ENCODE measurements at places on chromosomes 1 and 21. TPM values are rescaled to one million over a fixed set of nuclear protein-coding genes. Genes with fewer than 3 reads are reported as not detected.

GRCh38 chr1:71224741-71225377, 144.0 kb upstream of the ZRANB2 start:
- no peak for DNase-seq

The LINGO4 gene
- total RNA-seq, result 0.36 TPM

DNA sequence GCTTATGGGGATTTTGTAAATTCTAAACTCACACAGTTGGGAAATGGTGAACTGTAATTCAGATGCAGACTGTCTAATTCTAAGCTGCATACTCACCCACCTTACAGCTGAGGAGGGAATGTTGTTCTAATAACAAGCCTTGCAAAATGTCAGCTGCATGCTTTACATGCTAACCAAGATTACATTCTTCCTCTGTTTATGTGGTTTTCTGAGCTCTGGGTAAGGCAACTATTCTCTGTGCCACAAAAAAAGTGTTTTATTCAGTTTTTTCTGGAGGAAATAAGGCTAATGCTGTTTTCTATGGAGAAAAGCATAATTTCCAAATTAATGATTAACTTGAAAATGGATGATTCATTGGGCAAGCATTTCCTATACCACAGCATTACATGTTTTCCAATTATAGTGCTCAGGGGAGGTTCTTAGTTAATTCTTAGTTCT, 64.9 kb downstream of the RGS13 start:
- no peak for DNase-seq

The GNL2 gene
- total RNA-seq, result 40.8 TPM

The ITLN2 gene
- not detected for total RNA-seq

The NTMT2 gene
- not detected for total RNA-seq

- no peak for DNase-seq
Measured at GRCh38 chr1:61079898-61080336, 2.4 kb upstream of the NFIA start.

The SIM2 gene
- not detected for total RNA-seq

GRCh38 chr1:29388170-29388569, 151.8 kb downstream of the PTPRU start:
- DNase-seq, result no peak

The HPDL gene
- 2.0 TPM for total RNA-seq

DNA sequence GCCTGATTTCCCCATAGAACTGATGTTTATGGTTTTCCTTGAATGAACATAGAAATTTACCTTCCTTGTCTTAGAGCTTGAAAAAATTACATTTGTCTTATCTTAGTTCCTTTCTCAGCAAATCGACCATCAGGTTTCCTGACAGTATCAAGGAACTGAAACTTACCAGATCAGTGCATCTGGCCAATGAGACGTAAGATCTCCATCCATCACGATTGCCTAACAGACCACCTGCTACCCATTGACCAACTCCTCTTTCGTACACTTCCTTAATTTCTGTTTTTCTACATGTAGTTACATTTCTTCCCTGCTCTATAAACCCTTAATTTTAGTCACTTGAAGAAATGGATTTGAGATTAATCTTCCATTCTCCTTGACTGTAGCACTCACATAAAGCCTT, 57.4 kb upstream of the TMPRSS15 start:
- DNase-seq, result no peak

DNA sequence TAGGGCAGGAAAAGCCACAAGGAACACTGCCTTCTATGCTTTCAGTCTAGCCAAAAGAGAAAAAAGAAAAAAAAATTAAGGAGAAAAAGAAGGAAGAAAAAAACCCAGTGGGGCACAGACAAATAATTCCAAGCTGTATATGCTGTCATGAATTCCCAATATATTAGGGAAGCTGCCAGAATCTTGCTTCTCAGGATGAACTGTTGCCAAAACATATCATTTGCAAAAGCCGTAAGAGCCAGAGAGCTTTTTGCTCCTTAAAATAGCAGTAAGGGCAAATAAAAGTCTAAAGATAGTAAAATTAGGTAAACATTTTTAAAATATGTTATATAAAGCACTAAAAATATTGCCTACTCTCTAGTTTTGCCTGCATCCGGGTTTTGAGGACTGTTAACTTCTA, 52.1 kb downstream of the PGM1 start:
- DNase-seq, result no peak

DNA sequence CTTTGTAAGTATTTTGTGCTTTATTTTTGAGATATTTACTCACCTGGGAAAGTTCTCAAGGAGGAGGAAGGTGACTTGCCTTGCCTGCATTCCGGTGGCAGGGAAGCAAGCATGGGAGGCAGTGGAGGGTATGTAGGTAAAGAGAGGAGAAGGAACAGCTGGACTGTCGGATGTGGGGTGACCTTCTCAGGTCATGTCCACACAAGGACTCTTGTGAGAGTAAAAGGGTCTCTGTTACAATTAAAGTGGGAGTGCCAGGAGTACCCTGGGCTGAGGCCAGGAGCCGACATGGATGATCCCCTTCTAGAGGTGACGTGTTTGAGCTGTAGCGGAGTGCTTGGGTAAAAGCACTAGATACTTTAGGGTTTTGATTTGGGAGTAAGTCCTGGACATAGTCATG, 25.0 kb downstream of the UBE4B start:
- DNase-seq, result no peak

DNA sequence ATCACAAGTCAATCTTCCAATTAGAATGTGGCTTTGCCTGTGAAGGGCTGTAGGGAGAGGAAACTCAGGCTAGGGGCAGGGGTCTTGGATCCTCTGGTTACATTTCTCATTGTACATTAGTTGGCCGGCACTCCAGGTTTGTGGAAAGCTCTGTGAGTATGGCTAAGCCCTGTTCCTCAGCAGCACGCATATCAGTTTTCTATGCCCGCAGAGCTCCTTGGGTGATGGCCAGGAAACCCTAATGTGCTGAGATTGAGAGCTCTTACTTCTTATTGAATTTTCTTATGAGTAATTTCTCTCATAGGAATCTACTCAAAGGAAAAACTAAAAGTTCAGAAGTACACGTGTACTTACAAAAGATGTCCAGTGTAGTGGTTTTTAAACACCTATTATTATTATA, 30.7 kb upstream of the STMN1 start:
- no peak for DNase-seq

DNA sequence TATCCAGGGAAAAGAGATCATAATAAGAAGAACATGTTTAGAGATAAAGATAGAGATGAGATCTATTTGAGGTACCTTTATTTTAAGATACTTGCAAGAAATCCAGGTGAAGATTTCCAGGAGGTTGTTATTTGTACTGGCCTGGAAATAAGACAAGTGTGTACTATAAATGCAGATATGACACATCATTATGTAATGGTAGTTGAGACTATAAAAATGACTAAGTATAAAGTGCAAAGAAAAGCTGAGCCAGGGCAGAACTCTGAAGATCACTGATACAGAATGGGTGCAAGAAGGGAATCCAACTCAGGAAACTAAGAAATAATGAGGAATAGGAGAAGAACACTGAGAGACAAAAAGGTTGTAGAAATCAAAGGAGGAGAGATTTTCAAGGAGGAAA, 378.2 kb upstream of the PBX1 start:
- DNase-seq, result no peak

GRCh38 chr1:243496187-243496646, 240.4 kb downstream of the SDCCAG8 start:
- no peak for DNase-seq

Data from T-cell (primary cell).